Calu3 (cell line): ENCODE measurements at places on chromosomes 5 and 9. TPM values are rescaled to one million over a fixed set of nuclear protein-coding genes. Genes with fewer than 3 reads are reported as not detected.

DNA sequence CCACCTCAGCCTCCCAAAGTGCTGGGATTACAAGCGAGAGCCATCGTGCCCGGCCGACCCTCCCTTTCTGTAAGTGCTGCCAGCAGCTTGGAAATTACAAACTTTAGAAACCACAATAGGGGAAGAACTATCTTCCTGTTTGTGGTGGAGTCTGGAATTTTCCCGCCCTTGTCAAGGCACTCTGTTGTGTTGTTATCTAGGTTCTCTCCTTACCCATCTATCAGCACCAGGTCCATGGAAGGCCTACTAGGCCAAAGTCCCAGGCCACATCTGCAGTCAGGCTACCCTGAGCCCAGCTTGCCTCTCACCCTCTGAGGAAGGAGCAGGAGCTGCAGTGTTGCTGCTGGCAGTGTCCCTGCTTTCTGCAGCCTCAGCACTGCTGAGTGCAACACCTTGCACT is 214.9 kb downstream of the MCTP1 start:
- no peak for DNase-seq

GRCh38 chr5:180271221-180271620 is 20.7 kb downstream of the MAPK9 start:
- no peak for DNase-seq

- no peak for DNase-seq
Observed at GRCh38 chr9:19160085-19160484, 32.8 kb upstream of the PLIN2 start.

DNA sequence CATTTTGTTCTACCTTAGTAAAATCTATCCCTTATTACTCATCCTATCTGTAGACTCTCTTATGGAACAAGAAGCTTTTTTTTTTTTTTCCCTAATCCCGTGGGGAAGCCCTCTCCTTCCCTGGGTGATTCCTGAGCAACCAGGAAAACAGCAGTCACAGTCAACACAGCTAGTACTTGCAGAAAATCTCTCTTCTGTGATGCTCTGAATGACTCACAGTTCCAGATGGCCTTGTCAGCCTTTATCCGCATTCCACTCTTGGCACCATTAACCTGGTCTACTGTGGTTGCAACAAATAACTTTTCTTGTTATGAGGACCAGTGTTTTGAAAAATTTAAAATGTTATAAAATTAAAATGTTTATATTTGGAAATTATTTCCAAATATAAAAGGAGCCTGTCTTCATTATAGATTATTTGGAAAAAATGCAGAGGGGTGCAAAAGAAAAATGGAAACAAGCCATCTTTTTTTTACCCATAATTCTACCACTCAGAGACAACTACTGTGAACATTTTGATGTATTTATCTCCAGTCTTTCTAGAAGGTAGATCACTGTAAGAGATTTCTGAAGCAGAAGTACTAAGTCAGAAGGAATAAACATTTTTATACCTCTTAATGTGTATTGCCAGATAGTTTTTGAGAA is 486.7 kb downstream of the RAB3C start:
- peak; percentile 21 for DNase-seq

DNA sequence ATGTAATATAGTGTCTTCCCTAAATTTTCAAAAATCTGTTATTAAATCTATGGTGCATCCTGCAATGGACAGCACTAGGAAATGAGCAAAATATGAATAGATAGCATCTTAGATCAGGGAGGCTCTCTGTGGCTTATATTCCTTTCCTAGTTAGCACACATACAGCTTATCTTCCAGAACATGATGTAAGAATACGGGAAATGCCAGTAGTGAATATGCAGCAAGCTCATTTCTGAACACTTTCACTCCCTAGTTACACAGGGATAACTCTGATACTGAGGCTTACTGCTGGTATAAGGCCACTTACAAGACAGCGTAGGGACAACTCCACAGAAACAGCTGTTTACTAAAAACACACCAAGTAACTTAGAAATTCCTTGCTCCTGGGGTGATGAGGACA is 297.3 kb upstream of the SMARCA2 start:
- DNase-seq: no peak

DNA sequence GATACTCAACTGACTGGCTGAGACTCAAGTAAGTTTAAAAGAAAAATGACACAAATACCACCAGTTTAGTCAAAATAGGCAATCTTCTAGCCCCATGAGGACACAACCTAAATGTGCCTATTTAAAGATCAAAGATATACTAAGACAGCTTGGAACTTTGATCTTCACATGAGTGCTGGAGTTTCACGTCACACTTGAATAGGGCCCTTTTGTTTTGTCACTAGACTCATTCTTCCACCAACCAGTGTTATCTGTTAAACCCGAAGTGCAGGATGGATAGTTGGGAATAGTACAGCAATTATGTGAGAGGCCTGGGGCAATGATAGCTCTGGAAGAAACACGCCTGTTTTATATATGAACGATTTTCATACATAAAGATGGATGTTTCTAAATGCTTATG is 792.8 kb upstream of the NUDT12 start:
- DNase-seq: no peak

DNA sequence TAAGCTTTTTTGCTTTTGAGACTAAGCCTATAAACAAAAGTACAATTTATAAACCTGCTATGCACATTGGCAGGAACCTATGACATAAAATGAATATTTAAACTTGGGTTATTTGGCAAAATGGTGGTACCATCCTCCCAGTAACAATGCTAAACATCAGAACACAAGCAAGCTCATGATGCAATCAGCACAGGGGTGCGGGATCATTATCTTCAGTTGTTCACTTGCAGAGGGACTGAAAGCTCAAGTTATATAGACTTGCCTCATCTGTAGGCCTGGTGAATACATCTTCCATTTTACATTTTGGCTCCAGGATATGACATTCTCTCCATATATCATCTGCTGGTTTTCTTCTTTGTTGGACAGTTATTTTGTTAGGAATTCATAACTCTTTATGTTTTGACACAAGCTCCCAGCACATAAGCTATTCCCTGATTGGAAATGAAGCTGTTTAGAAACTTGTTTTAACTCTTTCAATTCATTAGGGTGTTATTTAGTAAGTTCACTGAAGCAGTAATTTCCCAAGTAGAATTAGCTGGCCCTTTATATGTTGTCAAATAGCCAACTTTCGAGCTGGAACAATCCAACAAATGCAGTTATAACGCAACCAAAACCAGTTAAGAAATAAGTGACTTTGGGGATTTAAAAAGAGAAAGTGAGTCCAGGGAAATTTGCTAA is 124.7 kb upstream of the LIFR start:
- DNase-seq: no peak

- DNase-seq: no peak
Observed at GRCh38 chr5:157648275-157648990, 3.8 kb downstream of the SOX30 start.

GRCh38 chr5:172984244-172984953 is 828 bp downstream of the ATP6V0E1 start:
- peak; percentile 78 for DNase-seq

The ZNF618 gene
- total RNA-seq: 18.0 and 20.3 TPM in 2 replicates

The SLC36A2 gene
- total RNA-seq: not detected in 2 replicates

The OBP2A gene
- total RNA-seq: not detected in 2 replicates

The AFAP1L1 gene
- 7.8 and 10.3 TPM in 2 replicates for total RNA-seq
